Activated naive CD4-positive, alpha-beta T cell treated with Interleukin-2 at 50 U/mL for 16 hours (primary cell): ENCODE measurements at places on chromosomes 12 and 14.
A peak's percentile ranks its signal among the peaks of the same experiment; 100 is the strongest.

DNA sequence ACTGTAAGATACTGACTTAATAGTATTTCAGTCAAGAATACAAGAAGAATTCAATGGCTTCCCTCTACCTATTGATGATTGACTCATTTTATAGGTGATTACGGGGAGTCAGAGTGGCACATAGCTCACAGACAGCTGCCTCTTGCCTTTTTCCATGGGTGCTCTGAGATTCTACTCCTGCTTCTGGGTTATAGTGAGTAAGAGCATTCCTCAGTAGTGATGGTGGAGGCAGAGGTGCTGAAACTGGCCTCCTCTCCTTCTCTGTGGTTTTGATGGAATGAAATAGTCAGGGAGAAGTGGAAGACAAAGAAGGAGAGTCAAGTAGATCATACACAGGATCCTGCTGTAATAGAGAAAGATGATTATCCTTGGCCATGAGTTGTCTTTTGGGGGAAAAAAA is 438.2 kb upstream of the FAR2 start:
- no peak for DNase-seq

DNA sequence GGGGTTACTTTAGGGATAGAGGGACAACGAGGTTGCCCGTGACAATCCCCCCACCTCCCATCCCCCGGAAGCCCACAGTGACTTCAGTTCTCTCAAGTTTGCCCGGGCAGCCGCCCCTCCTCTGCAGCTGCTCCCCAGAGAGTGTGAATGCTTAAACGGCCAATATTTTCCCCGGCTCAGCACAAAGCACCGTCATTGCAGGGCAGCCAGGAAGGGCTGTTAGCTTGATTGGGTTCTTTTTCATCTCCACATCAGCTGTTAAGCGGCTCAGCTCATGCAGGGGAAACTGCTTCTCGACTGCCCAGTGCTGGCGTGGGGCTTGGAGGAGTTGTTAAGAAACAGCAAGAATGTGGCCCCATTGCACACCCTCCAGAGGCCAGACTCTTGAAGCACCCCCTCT is 120.5 kb upstream of the NCOR2 start:
- DNase-seq = no peak

DNA sequence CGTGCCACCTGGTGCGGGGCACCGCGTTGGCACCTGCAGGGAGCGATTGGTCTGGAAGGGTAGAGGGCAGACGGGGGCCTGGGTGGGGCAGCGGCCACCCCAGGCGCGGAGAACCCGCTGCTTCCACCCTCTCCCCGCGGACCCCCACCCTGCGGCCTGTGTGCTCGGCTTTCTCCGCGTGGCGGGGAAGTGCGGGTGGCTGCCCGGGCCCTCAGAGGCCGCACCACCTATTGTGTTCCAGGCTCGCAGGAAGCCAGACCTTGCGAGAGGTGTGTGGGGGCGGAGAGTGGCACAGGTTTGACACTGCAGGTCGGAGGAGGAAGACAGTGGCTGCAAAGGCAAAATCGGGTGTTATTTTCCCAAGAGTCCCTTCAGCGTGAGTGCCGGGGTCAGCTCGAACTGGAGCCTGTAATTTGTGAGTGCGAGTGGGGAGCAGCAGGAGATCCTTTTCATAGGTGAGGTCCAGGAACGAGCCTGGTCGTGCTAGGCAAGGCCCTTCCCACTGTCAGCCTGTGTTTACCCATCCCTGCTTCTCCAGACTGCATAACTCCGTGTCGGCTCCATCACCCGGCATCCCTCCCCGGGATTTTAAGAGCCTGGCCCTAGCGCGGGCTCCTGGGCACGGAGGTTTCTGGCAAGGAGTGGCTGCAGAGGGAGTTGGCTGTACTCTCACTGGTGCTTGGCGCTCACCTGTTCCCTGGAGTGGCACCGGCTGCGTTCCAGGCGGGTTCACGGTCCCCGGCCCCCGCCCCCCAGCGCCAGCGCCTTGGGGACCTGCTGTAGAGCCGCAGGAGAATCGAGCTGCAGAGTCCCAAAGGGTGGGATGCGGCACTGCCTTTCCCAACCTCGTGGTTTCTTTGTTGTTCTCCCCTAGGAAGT is 935 bp downstream of the TBC1D30 start:
- DNase-seq = peak; percentile 8

GRCh38 chr12:25427337-25428249 is 125.5 kb downstream of the LMNTD1 start:
- DNase-seq = no peak

DNA sequence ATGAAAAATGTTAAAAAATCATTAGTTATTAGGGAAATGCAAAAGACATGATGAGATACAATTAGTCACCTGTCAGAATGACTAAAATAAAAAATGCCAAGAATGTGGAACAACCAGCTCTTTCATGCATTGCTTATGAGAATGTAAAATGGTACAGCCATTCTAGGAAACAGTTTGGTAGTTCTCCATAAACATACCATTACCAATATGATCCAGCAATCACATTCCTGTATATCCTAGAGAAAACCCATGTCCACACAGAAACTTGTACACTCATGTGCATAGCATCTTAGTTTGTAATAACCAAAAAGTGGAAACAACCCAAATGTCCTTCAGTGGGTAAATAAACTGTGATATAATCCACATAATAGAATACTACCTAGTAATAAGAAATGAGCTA is 245.7 kb downstream of the FUT8 start:
- DNase-seq = no peak
